Spinal cord (tissue), 10 donors: ENCODE measurements at places on chromosomes 11 and 22. TPM values are rescaled to one million over a fixed set of nuclear protein-coding genes. Genes with fewer than 3 reads are reported as not detected.

Gene CELSR1
- polyA plus RNA-seq, result 7.6 TPM

Gene TYR
- not detected for polyA plus RNA-seq

Gene KRTAP5-8
- 0.22 TPM for polyA plus RNA-seq

Gene APOL5
- polyA plus RNA-seq, result not detected

Gene SCGB1A1
- polyA plus RNA-seq, result 0.69 TPM
